ENCODE measurements at places on chromosomes 13 and 19.

GRCh38 chr13:95447814-95448213, 104.7 kb upstream of the CLDN10 start:
- no peak for DNase-seq

GRCh38 chr19:35223862-35224505, 4.6 kb downstream of the FAM187B start:
- no peak for DNase-seq

DNA sequence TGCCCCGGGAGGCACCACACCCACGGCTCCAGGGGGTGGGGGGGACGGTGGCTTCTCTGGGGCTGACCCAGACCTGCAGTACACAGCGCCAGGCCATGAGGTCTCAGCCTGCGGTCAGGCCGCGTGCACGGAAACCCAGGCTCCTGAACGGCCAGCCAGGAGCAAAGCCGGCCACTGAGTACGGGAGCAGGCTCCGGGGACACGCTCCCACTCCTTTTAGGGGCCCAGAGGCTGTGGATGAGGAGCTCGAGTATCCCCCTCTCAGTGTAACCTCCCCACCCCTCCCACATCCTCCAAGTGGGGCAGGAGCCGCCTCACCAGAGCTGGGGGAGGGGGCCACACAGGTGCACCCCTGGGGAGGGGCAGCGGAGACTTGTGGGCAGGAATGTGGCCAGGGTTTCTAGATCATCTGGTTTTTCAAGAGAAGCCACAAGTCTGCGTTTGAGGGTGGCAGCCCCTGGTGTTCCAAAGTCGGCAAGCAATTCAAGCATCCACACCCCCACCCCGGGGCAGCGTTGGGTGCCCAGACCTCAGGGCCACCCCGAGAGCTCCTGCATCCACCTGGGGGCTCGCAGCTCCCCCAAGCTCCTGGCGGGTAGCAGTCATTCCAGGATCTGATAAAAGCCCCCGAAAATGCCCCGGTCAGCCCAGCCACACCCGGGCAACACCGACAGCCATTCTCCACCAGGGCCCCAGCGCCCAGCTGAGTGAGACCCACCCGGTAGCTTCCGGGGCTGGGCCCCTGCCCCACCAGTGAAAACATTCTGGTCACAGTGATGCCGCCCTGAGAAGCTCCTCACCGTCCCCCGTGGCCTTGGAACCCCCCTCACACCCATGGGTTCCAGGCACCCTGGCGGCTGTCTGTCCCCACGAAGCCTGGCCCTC, 6.1 kb downstream of the SBNO2 start:
- DNase-seq: no peak

DNA sequence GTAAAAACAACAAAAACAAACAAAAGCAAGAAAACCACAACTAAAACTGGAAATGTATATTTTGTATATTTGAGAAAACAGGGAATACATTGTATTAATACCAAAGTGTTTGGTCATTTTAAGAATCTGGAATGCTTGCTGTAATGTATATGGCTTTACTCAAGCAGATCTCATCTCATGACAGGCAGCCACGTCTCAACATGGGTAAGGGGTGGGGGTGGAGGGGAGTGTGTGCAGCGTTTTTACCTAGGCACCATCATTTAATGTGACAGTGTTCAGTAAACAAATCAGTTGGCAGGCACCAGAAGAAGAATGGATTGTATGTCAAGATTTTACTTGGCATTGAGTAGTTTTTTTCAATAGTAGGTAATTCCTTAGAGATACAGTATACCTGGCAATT, 17.1 kb downstream of the KLF5 start:
- DNase-seq: no peak

DNA sequence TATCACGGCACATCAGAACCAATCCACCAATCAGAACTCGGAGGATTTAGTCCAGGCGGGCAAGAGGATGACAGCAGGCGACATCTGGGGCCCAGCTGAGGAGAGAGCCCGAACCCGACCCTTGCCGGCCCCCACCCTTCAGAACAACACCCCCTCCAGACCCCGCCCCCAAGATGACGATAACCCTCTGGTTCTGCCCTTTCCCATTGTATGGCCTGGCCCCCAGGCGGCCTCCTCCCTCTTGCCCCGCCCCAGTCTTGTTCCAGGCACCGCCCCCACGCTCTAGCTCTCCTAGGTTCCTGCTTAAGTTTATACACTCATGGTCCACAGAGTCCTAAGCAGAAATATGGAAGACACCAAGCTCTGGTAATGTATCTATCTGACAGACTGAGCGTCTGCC, 2.8 kb upstream of the ZNF83 start:
- DNase-seq: no peak

DNA sequence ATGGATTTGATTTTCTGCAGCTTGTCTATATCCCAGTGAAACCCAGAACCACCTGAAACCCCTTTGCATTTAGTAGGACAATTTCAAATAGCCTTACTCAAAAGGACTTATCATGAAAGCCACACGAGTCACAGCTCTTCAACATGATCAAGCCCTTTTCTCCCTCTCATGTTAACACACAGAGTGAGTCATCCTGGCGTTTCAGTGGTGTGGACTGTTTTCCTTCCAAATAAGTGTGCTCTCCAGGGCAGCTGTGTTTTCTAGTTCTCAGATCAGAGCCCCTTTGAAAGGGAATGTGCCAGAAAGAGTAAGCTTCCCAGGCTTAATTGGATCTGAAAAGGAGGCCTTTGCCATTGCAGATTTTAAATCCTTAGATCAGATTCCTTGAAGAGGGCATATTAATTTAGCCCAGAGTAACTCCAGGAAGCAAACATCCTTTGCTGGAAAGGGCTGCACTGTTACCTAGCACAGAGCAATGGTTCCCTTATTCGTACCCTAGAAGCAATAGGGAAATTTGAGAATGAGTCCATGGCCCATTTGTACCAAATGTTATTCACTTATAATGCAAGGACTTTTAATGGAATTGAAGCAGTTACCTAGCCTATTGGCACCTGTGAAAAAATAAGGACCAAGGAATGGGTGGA, 51.3 kb downstream of the ERICH6B start:
- DNase-seq: no peak

DNA sequence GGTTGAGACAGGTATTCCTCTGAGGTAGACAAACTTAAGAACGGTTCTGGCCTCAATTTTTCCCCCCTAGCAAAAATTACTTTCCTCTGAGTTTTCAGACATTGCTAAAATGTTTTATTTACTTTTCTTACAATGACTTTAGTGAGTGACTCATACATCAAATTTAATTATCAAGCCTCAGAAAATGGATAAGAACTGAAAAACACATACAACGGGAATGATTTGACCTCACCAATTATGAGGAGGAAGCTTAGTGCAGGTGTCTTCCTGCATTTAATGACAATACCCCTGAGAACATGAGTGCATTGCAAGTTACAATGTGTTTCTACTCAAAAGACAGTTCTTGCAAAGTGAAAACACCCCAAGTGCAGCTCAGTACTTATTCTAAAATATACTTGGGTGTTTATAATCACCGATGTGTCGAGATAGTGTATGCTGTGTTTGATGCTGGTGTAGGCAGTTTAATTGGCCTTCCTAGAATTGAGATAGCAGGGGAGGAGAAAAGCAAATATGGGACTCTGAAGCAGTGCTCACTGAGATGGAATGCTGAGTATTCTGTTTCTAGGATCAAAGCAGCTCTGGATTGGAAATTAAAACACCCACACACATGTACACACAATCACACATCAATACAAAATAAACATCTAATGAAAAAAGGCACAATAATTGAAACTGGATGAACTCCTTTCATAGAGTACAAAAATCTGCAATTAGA, 189.5 kb upstream of the SLC10A2 start:
- no peak for DNase-seq

DNA sequence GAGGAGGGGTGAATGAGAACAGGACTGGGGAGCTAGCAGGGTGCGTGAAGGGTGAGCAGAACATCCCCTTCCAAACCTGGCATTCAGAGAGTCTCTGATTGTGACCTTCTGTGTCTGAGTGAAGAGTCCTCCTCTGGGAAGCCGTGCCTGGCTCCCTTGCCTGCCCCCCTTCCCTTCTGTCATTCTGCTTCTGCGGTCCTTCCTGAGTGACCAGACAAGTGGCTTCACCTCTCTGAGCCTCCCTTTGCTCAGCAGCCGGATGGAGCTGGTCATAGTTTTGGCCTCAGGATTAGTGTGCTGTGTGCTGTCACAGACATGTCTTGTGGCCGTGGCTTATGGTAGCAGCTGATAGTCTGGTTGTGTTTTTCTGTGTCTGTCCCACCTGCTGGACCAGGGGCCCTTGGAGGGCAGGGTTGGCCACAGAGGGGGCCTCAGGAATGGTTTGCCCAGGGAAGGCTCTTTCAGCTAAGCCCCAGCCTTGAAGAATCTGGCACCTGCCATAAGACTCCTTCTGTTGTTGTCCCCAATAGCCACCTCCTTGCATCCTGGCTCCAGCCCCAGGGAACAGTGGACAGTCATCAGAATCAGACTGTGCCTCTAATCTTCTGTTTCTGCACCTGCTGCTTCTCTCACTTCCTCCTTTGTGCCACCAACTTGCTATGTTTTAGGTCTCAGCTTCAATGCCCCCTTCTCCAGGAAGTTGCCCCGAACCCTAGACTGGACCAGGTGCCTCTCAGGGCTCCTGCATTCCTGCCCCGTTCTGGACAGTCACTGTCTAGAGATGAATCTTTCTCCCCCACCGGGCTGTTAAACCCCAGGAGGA, 5.9 kb downstream of the CLPTM1 start:
- no peak for DNase-seq

- no peak for DNase-seq
Measured at GRCh38 chr19:41427647-41428480, 690 bp upstream of the B3GNT8 start.

DNA sequence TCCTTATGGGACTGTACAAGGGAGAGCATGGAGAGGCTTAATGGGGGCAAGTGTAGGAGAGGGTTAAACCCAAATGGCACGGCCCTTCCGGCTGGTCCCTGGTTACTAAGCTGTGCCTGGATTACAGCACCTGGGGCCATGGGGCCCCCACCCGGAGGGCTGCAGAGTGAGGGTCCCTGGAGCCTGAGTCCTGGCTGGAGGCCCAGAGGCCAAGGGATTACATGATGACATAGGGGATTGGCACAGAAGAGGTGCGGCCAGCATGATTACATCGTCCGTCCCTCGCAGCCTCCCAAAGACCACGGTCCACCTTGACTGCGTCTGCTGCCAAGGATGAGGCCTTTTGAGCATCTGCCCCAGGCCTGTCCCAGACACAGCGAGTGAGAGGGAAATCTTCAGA, 149.4 kb downstream of the URI1 start:
- no peak for DNase-seq

DNA sequence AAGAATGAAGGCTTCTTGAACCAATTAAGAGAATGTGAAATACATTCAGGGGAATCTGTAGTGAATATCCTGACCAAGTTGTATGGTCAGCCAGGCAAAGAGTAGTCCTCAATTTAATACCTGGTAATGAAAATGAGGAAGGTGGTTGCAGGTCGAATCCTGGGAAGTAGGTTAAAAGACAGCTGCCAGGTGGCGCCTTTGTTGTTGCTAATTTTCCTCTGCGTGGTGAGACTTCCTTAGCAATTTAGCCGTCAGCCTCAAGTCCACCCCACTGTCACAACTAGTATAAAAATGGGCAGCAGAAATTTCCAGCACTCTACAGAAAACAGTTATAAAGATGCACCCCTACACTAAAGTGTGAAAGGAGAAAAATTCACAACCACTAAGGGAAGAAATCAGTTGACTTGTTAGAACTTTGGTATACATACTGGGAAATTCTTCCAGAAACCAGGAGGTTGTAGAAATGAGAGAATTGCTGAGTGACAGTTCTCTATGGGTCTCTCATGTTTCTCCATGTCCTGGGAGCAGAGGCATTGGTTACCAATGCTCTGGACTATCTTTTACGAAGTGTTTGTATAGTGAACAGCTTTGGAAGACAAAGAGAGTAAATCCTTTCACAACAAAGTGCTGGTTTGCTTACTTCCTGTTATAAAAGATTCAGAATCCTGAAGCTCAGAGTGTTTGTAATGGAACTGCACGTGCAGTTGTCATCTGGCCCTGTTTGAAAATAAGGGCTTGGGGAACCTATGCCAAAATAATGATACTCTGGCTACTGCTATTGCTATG, 235.9 kb downstream of the NHLRC3 start:
- DNase-seq: no peak

GRCh38 chr19:610071-610800, 20.6 kb downstream of the HCN2 start:
- DNase-seq: no peak

GRCh38 chr13:27808851-27809550, 16.7 kb downstream of the GSX1 start:
- DNase-seq: peak; percentile 10

- DNase-seq: no peak
Measured at GRCh38 chr19:16349551-16350152, 25.0 kb downstream of the KLF2 start.

- no peak for DNase-seq
Measured at GRCh38 chr19:14553042-14553938, 18.6 kb downstream of the NDUFB7 start.

DNA sequence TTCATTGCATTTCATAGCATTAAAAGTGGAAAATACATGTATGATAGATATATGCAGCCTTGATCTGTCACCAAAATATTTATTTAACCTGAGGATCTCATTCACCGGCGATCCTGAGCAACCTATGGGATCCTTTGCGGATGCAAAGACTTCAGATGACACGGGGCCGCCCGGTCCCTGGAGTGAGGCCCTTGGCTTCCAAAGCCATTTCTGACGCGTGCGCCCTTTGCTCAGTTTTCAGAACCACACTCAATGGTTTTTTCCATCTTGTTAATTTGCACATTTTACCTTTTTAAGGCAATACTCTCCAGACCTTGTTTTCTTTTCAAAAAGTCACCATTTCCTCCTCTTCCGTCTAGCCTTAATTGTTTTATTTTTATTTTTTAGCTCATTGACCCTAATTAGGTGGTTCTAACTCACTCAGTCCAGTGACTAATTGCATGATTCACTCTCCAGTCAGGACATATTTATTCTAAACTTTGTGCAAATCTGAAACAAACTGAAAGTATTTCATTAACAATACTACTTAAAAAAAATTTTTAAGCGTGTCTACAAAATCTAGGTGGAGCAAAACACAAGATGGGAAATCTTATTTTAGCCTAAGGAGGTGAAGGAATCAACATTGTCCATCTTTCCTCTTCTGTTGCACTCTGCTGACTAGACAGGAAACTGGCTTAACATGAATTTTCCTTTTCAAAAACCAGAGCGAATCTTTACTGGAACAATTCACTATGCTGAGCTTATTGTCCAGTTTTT, 47.9 kb downstream of the COL4A1 start:
- no peak for DNase-seq

- no peak for DNase-seq
Measured at GRCh38 chr19:55656988-55657747, 2.3 kb downstream of the U2AF2 start.

- no peak for DNase-seq
Measured at GRCh38 chr19:35257113-35257461, 8.3 kb downstream of the LSR start.

- peak; percentile 60 for DNase-seq
Measured at GRCh38 chr19:1251330-1252220, 3.2 kb downstream of the MIDN start.

GRCh38 chr19:53703361-53703760, 71.6 kb downstream of the DPRX start:
- no peak for DNase-seq

DNA sequence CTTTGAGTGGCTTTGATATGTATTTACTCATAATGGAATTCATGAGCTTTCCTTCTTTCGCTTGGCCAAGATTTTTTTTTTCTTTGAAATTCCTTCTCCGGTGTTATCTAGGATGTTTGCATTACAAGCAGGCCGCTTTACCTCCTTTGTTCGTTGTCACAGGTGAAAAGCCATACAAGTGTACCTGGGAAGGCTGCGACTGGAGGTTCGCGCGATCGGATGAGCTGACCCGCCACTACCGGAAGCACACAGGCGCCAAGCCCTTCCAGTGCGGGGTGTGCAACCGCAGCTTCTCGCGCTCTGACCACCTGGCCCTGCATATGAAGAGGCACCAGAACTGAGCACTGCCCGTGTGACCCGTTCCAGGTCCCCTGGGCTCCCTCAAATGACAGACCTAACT, 16.7 kb downstream of the KLF5 start:
- no peak for DNase-seq

Data from H54 (cell line).